IPS DF 6.9 (cell line): ENCODE measurements at places on chromosomes 2 and 18.

- DNase-seq, result no peak
- no peaks in the 10 kb centered on the region for H3K36me3 ChIP-seq
- H3K27me3 ChIP-seq, result no peaks in the 10 kb centered on the region
- H3K27ac ChIP-seq, result no peak overlapping the region
Observed at GRCh38 chr2:7272210-7272609, 355.0 kb downstream of the RNF144A start.

DNA sequence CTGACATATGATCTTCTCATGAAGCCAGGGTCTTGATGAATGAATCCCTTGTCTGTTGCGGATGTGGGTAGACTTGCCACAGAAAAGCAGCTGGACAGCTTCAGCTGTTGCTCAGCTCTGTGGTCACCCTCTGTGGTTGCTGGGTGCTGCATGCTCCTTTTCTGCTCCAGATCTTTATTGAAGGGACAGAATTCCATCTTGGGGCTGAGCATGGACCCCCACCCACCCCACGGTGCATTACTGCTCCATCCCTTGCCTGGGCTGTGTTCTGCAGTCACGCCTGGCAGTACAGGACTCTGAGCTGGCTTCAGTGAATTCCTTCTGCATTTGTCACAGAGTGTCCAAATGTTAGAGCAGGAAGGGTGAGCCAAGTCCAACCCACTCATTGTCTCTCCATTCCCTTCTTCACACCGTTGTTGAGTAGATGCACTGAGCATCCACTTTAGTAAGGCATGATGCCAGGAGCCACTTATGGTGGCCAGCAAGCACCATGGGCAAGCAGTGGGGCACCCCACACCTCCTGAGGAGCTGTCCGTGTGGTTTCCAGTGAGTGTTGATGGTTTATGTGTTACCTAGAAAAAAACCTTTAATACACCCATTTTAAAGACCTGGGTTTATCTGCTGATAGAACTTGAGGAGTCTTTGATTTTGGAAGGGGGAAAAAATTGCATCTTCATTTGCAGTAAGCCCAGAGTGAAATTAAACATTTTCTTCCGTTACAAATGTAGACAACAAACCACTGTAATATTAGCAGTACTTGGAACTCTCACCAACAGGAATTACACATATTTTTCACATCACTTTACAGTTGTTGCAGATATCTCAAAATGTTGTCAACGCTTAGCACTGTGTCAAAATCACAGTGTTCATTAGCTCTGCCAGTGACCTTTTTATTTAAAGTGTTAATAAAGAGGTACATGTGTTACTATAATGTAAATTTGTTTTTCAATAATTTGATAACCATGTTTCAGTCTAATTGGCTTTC lies 14.7 kb upstream of the ITGB6 start:
- H3K4me3 ChIP-seq, result no peak overlapping the region
- no peak for DNase-seq
- no peaks in the 10 kb centered on the region for H3K27me3 ChIP-seq
- H3K36me3 ChIP-seq, result no peaks in the 10 kb centered on the region
- H3K27ac ChIP-seq, result no peak overlapping the region
- H3K4me1 ChIP-seq, result no peaks in the 10 kb centered on the region

DNA sequence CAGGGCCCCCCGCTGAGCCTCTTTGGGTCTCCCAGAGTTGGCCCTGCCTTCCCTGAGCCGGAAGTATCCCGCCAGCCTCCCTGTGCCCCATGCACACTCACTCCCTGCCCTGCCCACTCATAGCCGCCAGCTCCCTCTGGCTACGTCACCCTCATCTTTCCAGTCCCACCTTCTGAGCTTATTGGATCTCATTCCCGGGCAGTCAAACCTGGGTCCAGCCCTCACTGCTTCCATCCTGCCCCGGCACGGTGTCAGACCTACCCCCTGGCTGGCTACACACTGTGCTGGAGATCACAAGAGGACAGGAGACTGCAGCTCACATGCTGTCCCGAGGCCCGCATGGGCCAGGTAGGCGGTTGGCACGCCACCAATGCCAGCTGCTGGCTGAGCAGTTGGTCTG lies 147.2 kb downstream of the ASB1 start:
- no peak for DNase-seq
- H3K36me3 ChIP-seq, result no peaks in the 10 kb centered on the region
- H3K27ac ChIP-seq, result no peak overlapping the region
- H3K27me3 ChIP-seq, result no peaks in the 10 kb centered on the region

DNA sequence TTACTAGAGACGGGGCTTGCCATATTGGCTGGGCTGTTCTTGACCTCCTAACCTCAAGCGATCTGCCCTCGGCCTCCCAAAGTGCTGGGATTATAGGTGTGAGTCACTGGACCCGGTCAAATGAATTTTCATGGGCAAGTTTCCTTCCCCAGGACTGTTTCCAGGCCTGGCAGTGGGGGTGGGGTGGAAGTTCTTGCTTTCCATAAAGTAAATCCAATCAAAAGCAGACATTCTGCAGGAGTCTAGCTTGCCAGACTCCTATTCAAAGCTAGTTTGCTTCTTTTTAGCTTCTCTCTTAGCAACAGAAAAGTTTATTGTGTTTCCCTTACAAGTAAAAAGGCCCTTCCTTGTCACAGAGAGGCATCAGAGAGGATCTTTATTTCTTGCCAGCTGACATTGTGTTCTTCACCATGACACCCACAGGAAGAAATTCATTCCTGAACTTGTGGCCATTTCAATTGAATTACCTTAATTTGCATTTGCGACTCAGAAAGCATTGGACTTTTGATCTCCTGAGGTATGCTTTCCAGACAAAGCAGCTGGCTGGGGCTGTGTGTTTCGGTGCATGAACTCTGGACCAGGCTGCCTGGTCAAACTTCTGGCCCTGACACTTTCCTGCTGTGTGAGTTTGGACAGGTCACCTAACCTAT lies 37.9 kb downstream of the LYPD1 start:
- no peaks in the 10 kb centered on the region for H3K36me3 ChIP-seq
- no peak overlapping the region for H3K4me3 ChIP-seq
- no peaks in the 10 kb centered on the region for H3K27me3 ChIP-seq
- no peaks in the 10 kb centered on the region for H3K4me1 ChIP-seq

- DNase-seq, result no peak
- no peak overlapping the region for H3K27ac ChIP-seq
- no peaks in the 10 kb centered on the region for H3K36me3 ChIP-seq
- no peaks in the 10 kb centered on the region for H3K27me3 ChIP-seq
- peak overlapping the region; percentile 91; the same call in 1 of the 2 replicates for H3K4me3 ChIP-seq
- H3K4me1 ChIP-seq, result no peaks in the 10 kb centered on the region
Observed at GRCh38 chr2:27583390-27583915, 611 bp downstream of the ZNF512 start.

DNA sequence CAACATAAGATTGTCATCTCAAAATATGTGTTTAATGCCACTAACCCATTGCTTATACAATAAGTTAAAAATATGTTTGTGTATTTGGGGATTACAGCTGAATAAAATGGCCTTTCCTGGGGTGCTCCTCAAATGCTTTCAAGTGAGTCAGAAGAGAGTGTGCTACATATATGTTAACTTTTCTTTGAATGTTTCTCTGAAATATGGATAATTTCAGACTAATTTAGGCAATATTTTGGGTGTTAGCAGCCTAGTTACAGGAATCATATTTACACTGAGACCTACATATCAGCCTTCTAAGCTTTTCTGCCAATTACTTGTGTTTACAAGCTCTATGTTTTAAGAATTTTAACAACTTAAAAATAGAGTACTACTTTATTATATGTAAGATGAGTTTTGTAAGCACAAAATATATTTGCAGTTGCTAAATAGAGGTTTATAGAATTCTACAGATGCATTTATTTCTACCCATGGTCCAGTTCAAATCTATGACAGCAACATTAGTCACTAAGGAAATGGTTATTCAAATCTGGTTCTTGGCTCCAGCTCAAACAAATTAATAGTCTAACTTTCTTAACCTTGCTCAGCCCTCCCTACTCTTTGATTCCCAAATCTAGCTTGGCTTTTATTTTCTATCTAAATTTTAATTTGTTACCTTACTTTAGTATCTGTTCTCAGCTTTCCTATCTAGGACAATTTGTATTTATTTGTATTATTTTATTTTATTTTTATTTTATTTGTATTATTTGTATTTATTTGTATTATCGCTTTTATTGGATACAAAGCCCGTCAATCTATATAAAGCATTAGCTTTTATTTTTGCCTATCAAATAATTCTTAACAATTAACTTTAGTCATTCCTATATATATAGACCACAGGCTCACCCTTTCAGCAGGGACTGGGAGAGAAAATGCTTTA lies 48.9 kb downstream of the FSIP2 start:
- no peak overlapping the region for H3K27ac ChIP-seq
- H3K36me3 ChIP-seq, result no peaks in the 10 kb centered on the region
- no peak overlapping the region for H3K4me3 ChIP-seq
- no peaks in the 10 kb centered on the region for H3K27me3 ChIP-seq

DNA sequence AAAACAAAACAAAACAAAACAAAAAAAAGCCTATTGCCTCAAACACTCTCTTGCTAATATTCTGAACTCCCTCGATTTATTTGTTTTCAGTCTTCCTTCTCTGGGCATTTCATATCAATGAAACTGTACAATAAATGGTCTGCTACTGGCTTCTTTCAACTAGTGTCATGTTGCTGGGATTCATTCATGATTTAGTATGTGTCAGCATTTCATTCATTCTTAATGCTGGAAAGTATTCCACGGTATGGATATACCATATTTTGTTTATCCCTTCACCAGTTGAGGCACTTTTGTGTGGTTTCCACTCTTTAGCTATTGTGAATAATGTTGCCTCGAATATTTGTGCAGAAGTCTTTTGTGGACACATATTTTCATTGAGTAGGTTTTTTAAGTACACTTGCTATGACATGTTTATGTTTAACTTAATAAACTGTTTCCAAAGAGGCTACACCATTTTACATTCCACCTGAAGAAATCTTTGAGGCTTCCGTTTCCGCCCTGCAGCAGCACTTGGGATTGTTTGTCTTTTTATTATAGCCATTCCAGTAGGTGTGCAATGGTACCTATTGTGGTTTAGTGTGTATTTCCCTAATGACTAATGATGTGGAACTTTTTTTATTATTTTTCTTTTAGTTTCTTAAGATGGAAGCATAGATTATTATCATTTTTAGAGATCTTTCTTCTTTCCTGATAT lies 543.6 kb upstream of the SOX11 start:
- no peak for DNase-seq
- no peaks in the 10 kb centered on the region; the same call in 1 of the 2 replicates for H3K4me1 ChIP-seq
- H3K4me3 ChIP-seq, result no peak overlapping the region
- H3K27ac ChIP-seq, result no peak overlapping the region
- no peaks in the 10 kb centered on the region for H3K27me3 ChIP-seq
- H3K36me3 ChIP-seq, result no peaks in the 10 kb centered on the region

DNA sequence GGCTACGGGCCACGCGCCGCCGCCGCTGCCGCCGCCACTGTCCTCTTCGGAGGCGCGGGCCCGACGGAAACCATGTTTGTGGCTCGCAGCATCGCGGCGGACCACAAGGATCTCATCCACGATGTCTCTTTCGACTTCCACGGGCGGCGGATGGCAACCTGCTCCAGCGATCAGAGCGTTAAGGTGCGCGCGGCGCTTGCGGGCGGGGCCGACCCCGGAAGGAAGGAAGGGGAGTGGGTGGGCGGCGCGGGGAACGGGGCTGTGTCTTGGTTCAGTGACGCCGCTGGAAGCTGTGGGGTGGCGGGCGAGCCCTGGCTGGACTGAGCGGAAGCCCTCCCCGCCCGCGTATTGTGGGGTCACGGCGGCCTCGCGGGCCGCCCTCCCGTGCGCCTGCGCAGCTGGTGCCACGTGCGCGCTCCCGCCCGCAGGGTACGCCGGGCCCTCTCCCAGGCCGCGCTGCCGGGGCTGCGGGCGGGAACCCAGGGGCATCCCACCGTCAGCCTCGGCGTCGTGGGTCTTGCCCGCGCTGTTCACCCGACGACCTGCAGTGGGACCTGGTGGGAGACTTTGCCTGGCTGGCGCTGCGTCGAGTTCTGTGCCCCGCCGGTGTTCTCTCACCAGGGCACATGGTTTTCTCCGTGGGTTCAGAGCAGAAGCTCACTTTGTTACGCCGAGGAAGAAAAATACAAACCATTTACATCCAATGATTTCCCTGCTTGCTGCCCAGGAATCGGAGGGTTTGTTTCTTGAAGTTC lies 416 bp downstream of the SEH1L start:
- H3K4me1 ChIP-seq, result no peaks in the 10 kb centered on the region
- no peaks in the 10 kb centered on the region for H3K27me3 ChIP-seq
- H3K4me3 ChIP-seq, result peak overlapping the region; percentile 68; the same call in 1 of the 2 replicates
- peak; percentile 64 for DNase-seq
- no peaks in the 10 kb centered on the region for H3K36me3 ChIP-seq

GRCh38 chr2:170548304-170548703 lies 166.8 kb upstream of the SP5 start:
- no peak overlapping the region for H3K4me3 ChIP-seq
- DNase-seq, result no peak
- H3K4me1 ChIP-seq, result no peaks in the 10 kb centered on the region
- H3K36me3 ChIP-seq, result no peaks in the 10 kb centered on the region
- no peaks in the 10 kb centered on the region for H3K27me3 ChIP-seq
- H3K27ac ChIP-seq, result no peak overlapping the region

- H3K36me3 ChIP-seq, result no peaks in the 10 kb centered on the region
- no peaks in the 10 kb centered on the region for H3K27me3 ChIP-seq
- no peak for DNase-seq
Observed at GRCh38 chr2:220893411-220893810, 678.7 kb downstream of the EPHA4 start.

- H3K27ac ChIP-seq, result no peak overlapping the region
- H3K4me3 ChIP-seq, result no peak overlapping the region
- H3K36me3 ChIP-seq, result no peaks in the 10 kb centered on the region
- DNase-seq, result no peak
- H3K4me1 ChIP-seq, result peaks cover 2% of the 10 kb centered on the region
Observed at GRCh38 chr2:240255165-240255491, 114.7 kb upstream of the OTOS start.

GRCh38 chr2:110838657-110839384 lies 106.4 kb downstream of the ACOXL start:
- no peak overlapping the region for H3K27ac ChIP-seq
- no peaks in the 10 kb centered on the region for H3K27me3 ChIP-seq
- peaks cover 19% of the 10 kb centered on the region for H3K4me1 ChIP-seq
- H3K36me3 ChIP-seq, result no peaks in the 10 kb centered on the region
- DNase-seq, result no peak
- H3K4me3 ChIP-seq, result no peak overlapping the region

- DNase-seq, result no peak
- no peaks in the 10 kb centered on the region for H3K36me3 ChIP-seq
- no peaks in the 10 kb centered on the region for H3K27me3 ChIP-seq
- no peaks in the 10 kb centered on the region for H3K4me1 ChIP-seq
- H3K4me3 ChIP-seq, result no peak overlapping the region
Observed at GRCh38 chr2:143823296-143823695, 694.1 kb downstream of the ARHGAP15 start.
